ENCODE measurements at places on chromosomes 16 and 17.

DNA sequence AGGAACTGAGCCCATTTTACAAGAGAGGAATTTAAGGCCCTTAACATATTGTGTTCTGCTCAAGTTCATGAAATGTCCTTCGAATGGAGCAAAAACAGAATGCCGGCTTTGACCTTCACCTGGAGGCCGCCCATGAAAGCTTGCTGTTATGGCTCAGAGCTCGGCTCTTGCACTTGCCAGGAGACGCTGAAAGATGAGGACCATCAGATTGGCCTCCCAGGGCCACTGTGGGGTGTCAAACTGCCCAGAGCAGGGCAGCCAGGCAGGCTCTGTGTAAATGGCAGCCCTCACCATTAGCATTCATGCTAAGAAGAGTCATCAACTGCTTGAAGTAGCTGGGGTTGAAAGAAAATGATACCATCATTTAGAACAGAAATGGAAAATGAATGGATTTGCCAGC, 39.3 kb downstream of the IL21R start:
- DNase-seq: no peak

DNA sequence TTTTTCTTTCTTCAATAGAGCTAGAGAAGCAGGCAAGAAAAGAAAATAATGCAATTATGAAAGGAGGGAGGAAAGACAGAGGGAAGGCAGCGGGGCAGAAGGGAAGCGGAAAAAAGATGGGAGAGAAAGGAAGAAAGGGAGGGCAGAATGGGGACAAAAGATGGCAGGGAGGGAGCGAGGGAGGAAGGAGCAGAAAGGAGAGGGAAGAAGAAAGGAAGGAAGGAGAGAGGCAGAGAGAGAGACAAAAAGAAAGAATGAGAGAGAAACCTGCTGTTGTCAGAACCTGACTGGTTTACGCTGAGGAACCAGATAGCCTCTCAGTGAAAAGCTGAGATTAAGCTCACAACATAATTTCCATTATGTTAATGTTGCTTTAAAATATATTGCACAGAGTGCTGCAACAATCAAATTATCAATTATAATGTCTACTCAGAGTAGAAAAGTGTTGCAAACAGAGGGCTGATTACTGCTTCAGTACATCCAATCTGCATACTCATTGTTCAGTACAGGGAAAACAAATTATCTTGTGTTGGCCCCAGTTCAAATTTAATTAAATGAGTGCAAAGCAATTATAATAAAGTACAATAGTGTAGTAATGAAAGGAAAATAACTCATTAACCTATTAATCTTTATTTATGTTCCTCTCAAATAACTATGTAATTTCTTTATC, 32.0 kb upstream of the TOX3 start:
- no peak for DNase-seq

GRCh38 chr17:63819585-63820537, 7.4 kb upstream of the PSMC5 start:
- no peak for DNase-seq

DNA sequence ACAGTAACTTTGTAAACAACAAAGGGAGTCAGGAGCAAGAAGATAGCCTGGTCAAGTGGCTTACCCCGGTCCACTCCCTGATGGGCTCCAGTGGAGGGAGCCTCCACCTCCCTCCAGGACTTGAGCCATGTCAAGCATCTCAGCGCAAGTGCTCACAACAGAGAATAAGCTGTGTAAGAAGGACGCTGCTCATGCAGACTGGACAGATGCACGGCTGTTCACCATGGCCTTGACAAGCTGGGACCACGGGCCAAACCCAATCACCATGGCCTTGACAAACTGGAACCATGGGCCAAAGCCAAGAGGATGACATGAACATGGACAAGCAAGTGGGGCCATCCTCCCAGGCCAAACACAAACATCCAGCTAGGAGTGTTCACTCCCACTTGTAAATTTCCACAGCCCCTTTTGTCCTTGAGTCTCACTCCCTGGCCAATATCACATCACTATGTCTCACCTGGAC, 3.4 kb upstream of the PITPNM3 start:
- DNase-seq: no peak

DNA sequence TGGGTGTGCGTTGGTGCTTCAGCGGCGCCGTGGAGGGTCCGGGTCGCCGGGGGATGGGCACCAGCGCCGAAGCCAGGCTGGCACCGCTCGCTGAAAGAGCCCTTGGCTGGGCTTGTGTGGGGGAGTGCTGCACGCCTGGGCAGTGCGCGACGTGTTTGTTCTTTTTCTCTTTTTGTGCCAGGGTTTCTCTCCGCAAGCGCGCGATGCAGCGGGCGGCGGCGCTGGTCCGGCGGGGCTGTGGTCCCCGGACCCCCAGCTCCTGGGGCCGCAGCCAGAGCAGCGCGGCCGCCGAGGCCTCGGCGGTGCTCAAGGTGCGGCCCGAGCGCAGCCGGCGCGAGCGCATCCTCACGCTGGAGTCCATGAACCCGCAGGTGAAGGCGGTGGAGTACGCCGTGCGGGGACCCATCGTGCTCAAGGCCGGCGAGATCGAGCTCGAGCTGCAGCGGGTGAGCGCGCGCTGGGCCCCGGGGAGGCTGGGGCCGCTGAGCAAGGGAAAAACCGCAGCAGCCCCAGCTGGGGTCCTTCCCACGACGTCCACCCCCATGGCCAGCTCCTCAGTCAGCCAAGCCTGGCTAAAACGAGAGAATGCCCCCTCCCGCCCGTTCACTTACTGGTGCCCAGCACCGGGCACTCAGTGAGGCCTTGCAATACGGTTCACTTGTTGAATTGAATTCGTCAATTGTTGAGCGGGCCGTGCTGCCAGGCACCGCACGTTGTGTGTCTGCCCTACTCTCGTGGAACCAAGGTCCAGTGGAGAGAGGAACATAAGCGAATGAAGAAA, 541 bp downstream of the GPT2 start:
- DNase-seq: peak; percentile 38
